ENCODE measurements at places on chromosomes 2 and 18.

DNA sequence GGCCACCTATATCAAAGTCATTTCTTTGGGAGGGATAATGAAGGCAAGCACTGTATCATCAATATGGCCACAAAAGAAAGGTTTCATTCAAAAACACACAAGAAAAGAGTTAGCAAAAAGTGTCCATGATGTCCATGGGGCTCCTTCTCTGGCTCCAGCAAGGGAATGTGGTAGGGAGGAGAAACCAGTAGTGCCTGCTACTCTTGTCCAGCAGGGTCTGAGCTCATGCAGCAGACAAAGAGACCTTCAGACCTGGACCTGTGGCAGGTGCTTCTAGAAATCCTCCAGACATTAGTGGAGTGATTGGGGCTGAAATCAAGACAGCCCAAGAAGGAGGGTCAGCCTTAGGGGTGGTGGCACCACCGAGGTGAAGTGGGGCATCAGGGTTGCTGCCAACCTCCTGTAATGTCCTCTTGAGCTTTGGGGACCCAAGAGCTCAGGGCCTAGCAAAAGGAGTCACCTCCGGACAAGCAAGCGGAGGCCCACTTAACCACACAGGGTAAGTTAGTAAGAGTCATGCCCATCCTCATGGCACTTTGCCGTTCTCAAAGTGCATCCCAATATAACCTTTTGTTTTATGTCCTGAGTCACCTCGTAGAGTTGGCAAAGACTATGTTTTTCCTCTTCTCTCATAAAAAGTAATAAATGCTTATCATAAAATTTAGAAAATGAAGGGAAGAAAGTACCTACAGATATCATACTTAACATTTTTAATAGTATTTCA is 112.6 kb upstream of the YPEL5 start:
- DNase-seq, result no peak

DNA sequence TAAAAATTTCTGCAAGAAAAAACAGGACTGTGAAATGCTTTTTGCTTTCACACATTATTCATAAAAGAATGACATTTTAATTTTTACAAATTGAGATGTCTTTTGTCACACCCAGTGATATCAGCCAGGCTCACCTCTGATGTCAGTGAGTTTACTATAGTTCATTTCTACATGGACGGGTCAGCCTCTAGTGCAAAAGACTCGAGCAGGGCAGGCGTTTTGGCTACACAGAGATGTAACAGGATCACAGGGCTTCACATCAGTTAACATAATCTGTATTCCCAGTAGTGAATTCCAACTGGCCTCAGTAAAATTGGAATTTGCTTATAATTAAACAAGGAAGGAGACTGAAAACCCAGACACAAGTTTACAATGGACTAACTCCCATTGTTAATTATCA is 275.6 kb upstream of the ZSWIM2 start:
- DNase-seq, result no peak

DNA sequence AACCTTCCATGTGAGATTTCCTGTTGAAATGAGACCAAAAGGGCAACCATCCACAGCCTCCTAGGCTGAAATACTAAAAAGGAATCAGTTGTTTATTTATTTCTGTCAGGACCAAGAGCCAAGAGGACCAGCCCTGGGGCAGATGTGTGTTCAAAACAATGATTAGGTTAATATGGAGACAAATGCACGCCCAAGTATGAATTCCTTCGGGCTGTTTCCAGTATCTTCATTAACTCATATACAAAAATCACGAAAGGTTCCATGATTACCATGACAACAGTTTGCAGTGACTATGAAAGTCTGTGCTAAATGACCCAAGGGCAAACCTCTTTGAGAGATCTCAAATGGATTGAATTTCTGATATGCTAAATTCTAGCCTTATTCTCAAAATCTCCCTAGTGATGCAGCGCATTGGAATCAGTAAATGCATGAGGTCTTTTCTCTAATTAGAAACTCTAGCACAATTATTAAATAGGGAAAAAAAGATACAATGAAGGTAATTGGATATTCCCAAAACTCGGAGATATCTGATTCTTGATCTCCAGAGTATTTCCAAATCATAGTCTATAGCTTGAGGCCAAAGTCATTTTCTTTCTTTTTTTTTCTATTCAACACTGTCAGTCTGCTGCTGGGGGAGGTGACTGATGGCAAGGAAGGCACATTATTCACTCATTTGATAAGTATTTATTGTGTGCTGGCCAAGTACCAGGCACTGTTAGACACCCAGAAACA is 35.6 kb downstream of the VIT start:
- DNase-seq, result no peak

- no peak for DNase-seq
Measured at GRCh38 chr2:114464961-114465706, 22.7 kb downstream of the DPP10 start.

Data from epithelial cell of prostate (primary cell).